ENCODE measurements at places on chromosomes 1 and 21. TPM values are rescaled to one million over a fixed set of nuclear protein-coding genes. Genes with fewer than 3 reads are reported as not detected.

The NAV1 gene
- 1.3 TPM for polyA plus RNA-seq

The GLUL gene
- polyA plus RNA-seq, result 26.2 TPM

The CD1D gene
- polyA plus RNA-seq, result 20.5 TPM

The LCE1F gene
- not detected for polyA plus RNA-seq

The MLLT11 gene
- 1.5 TPM for polyA plus RNA-seq

The KRTAP10-4 gene
- polyA plus RNA-seq, result not detected

The FCGR3A gene
- polyA plus RNA-seq, result 4.4 TPM

The CDK18 gene
- 0.95 TPM for polyA plus RNA-seq

The MTARC2 gene
- polyA plus RNA-seq, result 11.4 TPM

The SERTAD4 gene
- not detected for polyA plus RNA-seq

The TAL1 gene
- 0.19 TPM for polyA plus RNA-seq

The NDUFS5 gene
- polyA plus RNA-seq, result 312 TPM

The TRIM67 gene
- not detected for polyA plus RNA-seq

The PIK3CD gene
- 82.6 TPM for polyA plus RNA-seq

The IL10 gene
- polyA plus RNA-seq, result 0.56 TPM

The ANKRD65 gene
- polyA plus RNA-seq, result not detected

The GRHL3 gene
- polyA plus RNA-seq, result not detected

The AGT gene
- polyA plus RNA-seq, result not detected

The WNT3A gene
- polyA plus RNA-seq, result not detected

The ZFP69B gene
- polyA plus RNA-seq, result 0.95 TPM

The OPTC gene
- not detected for polyA plus RNA-seq

The PANK4 gene
- polyA plus RNA-seq, result 19.4 TPM

The OPRD1 gene
- polyA plus RNA-seq, result 0.03 TPM

The RNF186 gene
- not detected for polyA plus RNA-seq

The KRTAP19-3 gene
- not detected for polyA plus RNA-seq

The UBL4B gene
- polyA plus RNA-seq, result not detected

The C1QTNF12 gene
- polyA plus RNA-seq, result 0.88 TPM

The NPPA gene
- polyA plus RNA-seq, result not detected

The OXCT2 gene
- polyA plus RNA-seq, result 0.93 TPM

The ADAMTSL4 gene
- 0.30 TPM for polyA plus RNA-seq

The TMEM125 gene
- not detected for polyA plus RNA-seq

The FCRL6 gene
- 2.1 TPM for polyA plus RNA-seq

The CAMK1G gene
- not detected for polyA plus RNA-seq

The OLFML3 gene
- polyA plus RNA-seq, result not detected

The IL19 gene
- not detected for polyA plus RNA-seq

The LRRC71 gene
- polyA plus RNA-seq, result not detected

The B3GALT5 gene
- not detected for polyA plus RNA-seq

The CACNA1S gene
- polyA plus RNA-seq, result not detected

The MAP10 gene
- 1.3 TPM for polyA plus RNA-seq

The GPR37L1 gene
- polyA plus RNA-seq, result 0.11 TPM

The LRRC3 gene
- 0.14 TPM for polyA plus RNA-seq

The ZSWIM5 gene
- 0.14 TPM for polyA plus RNA-seq
